Activated CD8-positive, alpha-beta memory T cell treated with anti-CD3 and anti-CD28 coated beads for 48 hours (primary cell): ENCODE measurements at places on chromosomes 16 and 17.

GRCh38 chr17:58249270-58250133, 11.1 kb downstream of the LPO start:
- peak; percentile 64 for DNase-seq

DNA sequence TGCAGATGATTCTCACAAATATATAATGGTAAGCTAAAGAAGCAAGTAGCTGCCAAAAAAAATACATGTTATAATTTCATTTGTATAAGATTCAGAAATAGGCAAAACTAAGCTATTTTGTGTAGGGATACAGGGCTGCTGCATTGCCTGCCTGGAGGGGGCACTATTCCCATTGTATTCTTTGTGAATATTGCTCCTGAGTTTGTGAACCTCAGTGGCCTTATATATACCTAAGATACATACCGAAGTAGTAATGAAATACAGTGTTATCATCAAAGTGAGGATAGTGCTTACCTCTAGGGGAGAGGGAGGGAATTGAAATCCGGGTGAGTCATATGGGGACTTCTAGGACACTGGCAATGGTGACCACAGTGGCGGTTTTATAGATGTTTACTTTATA, 53.5 kb downstream of the C17orf58 start:
- DNase-seq, result no peak

DNA sequence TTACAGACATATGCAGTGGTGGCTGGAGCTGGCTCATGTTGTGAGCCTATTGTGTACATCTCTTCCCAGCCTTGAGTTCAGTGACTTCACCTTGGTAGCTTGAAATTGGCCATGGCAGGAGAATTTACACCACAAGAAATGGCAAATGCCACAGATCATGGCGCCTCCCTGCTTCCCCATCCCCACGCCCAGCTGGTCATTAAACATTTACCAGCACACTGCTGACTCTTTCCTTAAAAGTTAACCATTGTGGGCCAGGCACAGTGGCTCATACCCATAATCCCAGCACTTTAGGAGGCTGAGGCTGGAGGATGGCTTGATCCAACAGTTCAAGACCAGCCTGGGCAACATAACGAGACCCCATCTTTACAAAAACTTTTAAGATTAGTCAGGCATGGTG, 22.6 kb upstream of the ITGB4 start:
- DNase-seq, result no peak

GRCh38 chr17:82242977-82243647, 14.3 kb downstream of the SLC16A3 start:
- no peak for DNase-seq

- DNase-seq, result no peak
These were observed 30.1 kb upstream of the HAPSTR1 start for GRCh38 chr16:9061358-9061813.

DNA sequence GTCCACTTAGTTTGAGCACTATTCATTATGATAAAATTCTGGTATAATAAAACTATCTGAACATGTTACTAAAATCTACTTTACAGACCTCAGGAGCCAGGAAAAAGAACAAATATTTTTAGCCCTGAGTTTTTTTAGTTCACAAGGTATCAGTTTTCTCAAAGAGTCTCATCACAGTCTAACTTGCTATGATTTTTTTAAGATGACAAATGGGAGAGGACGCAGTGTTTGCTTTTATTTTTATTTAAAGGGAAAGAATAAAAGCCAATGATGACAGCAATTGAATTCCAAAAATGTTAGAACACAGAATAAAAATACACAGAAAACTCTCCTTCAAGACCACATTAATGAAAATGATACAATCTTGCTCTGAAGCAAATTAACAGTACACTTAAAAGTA, 7.4 kb downstream of the MED13 start:
- no peak for DNase-seq

- DNase-seq, result no peak
These were observed 67.1 kb downstream of the TANC2 start for GRCh38 chr17:63033142-63033541.

DNA sequence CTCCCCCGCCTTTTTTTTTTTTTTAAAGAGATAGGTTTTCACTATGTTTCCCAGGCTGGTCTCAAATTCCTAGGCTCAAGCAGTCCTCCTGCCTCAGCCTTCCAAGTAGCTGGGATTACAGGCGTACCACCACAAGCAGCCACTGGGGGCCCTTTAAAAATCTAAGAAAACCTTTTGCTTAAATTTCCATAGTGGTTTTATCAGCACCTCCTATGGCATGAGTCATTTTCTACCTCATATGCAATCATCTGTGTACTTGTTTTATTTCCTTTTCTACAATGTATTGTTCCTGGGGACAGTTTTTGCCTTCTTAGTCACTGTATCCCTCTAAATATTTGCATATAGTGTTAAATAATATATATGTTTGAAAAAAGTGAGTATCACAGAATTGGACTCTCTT, 29.2 kb downstream of the GNA13 start:
- DNase-seq, result no peak

DNA sequence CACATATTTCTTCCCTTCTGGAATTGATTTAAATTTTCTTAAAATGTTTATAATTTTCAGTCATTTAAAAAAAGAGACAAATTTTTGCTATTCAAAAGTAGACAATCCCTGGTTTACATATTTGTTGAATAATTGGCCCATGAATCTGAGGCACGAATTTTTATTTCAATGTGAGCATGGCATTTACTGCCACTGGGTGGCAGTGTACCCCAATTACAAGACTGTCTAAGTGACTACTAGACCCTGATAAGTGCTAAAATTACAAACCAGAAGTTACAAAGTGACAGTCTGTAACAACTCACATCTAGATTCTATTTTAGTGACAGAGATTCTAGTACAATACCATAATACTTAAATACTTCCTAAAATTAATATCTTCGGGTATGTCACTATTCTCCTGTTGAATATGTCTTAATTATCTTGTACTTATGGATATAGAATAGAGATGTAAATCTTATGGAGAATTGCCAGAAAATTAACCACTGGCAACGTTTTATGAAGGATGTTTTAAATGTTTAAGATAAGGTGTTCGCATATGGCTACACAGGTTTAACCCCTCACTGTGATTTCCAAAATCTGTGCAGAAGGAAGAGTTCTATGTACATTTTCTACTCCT, 235.8 kb downstream of the MAP2K4 start:
- DNase-seq, result no peak

- DNase-seq, result no peak
These were observed 7.8 kb downstream of the GGA2 start for GRCh38 chr16:23502466-23502865.

DNA sequence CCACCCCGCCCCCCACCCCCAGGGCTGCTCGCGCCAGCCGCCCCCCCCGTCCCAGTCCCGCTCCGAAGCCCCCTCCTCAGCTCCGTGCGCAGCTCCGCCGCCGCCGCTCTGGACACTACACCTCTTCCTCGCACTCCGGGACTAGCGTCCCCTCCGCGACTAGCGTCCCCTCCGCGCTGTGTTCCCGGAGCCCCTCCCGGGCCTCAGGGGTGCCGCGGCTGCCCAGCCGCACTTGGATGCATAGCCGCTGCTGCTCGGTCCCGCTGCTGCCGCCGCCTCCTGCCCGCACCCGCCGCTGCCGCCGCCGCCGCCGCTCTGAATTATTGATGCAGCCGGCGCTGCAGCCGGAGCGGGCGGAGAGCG, at the start of gene CBLN1:
Gene CBLN1, minus strand, starts transcription at position 359 of the 363 bp plus-strand sequence. CDS start 373 bp downstream, outside the sequence.
- no peak for DNase-seq
